ENCODE measurements at places on chromosomes 13 and 19. TPM values are rescaled to one million over a fixed set of nuclear protein-coding genes. Genes with fewer than 3 reads are reported as not detected.

TUBGCP3 gene
- total RNA-seq, result 23.8 TPM

SPTBN4 gene
- 2.6 TPM for total RNA-seq

CATSPERD gene
- total RNA-seq, result 0.41 TPM

NLRP5 gene
- total RNA-seq, result not detected

KLK4 gene
- total RNA-seq, result not detected

GFY gene
- total RNA-seq, result not detected

TNFRSF19 gene
- 64.4 TPM for total RNA-seq

FUT2 gene
- total RNA-seq, result 13.3 TPM

NOVA2 gene
- total RNA-seq, result 0.17 TPM

CGB3 gene
- total RNA-seq, result 6.1 TPM

RNF225 gene
- total RNA-seq, result 1.0 TPM

GRCh38 chr19:51020988-51021651 is 1.6 kb upstream of the KLK10 start:
- DNase-seq, result no peak

GRCh38 chr19:35365303-35365702 is 5.6 kb upstream of the GPR42 start:
- peak; percentile 10 for DNase-seq

- no peak for DNase-seq
Observed at GRCh38 chr13:57918086-57918485, 286.5 kb downstream of the PCDH17 start.

GRCh38 chr19:4403005-4403761 is 743 bp downstream of the CHAF1A start:
- no peak for DNase-seq

- DNase-seq, result no peak
Observed at GRCh38 chr13:30371649-30372265, 50.5 kb upstream of the UBE2L5 start.

DNA sequence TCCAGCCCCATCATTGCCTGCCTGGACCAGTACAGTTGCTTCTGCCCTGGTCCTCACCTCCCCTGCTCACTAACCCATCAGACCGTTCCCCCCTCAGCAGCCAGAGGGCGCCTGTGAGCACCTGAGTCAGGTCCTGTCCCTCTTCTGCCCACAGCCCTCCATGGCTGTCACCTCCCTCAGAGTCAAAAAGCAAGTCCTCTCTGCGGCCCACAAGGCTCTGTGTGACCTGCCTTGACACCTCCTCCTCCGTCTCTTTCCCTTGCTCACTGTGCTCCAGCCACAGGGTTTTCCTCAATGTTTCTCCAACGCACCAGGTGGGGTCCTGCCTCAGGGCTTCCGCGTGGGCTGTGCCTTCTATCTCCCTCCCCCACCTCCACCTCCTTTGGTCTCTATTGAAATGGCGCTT is 29.4 kb upstream of the PTPRS start:
- DNase-seq, result peak; percentile 83
